ENCODE measurements at places on chromosomes 2 and 18.

GRCh38 chr2:225616372-225616771, 216.9 kb downstream of the NYAP2 start:
- no peak for DNase-seq

GRCh38 chr2:198968545-198968944, 489.2 kb downstream of the SATB2 start:
- no peak for DNase-seq

DNA sequence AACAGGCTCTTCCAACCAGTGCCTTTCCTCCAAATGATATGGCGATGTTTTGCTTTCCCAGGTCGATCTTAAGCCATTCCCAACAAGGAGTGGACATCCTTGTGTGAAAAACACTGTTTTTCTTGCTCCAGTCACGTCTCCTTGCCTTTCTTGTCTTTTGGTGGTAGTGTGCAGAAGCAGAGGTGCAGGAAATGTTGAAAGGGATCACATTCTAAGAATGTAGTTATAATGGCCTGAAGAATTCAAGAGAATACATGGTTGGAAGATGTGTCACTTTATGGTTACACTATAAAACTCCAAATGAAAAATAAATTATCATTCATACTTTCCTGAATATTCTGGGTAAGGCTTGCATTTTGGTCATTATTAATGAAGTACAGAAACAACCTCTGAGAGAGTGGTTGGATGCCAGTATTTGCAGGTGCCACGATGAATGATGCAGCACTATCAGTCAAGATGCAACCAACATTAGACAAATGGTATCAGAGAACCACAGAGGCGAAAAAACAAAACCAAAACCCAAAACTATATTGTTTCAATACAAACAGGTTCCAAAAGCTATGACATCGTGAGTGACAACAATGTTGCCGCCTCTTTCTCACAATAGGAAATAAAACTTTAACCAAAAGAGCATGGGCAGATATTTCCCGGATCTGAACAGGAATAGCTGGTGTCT, 27.5 kb upstream of the POLE4 start:
- DNase-seq: no peak

GRCh38 chr2:27208486-27209050, 3.3 kb upstream of the ATRAID start:
- DNase-seq: no peak

- DNase-seq: no peak
Measured at GRCh38 chr2:141499123-141499522, 631.7 kb downstream of the LRP1B start.

Measured in stimulated activated CD4-positive, alpha-beta T cell treated with anti-CD3 and anti-CD28 coated beads, Interleukin-4, amount 100 ng/mL, for 1 hour (primary cell).